ENCODE measurements at places on chromosomes 1 and 21. TPM values are rescaled to one million over a fixed set of nuclear protein-coding genes. Genes with fewer than 3 reads are reported as not detected.

CRYZ gene
- total RNA-seq = 14.8 TPM

PTP4A2 gene
- total RNA-seq = 472 TPM

DNA sequence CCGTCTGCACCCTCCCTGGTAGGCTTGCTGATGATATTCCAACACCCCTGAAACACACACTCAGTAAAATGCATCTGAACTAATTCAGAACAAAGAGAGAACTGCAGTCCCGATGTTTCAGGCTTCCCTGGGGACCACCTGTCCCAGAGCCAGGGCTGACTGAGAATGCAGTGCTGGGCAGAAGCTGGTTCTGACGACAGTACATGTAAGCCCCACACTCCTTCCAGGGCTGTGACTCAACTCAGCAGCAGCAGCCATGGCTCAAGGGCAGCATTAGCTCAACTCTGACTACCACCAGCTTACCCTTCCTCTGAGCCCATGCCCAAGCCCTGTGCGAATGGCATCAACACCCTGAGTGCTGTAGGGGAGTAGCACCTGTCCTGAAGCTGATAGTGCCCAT lies 56.4 kb upstream of the SIPA1L2 start:
- no peak for DNase-seq

DNA sequence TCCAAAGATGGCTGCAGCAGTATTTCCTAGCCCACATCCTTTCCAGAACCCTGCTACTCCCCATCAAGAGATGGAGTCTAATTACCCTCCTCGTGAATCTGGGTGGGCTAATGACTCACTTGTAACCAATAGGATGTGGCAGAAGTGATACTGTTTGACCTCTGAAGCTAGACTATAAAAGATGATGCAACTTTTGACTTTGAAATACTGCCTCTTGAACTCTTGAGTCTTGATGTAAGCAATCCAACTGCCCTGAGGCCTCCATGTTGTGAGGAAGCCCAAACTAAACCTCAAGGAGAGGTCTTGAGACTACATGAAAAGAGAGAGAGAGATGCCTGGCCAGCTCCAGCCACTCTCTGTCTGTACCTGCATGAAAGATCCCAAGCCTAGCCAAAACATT lies 29.5 kb downstream of the LMO4 start:
- DNase-seq = no peak

DENND2C gene
- total RNA-seq = 2.6 TPM

RXFP4 gene
- total RNA-seq = not detected

GRCh38 chr1:35432231-35432630 lies 125.0 kb downstream of the KIAA0319L start:
- no peak for DNase-seq

HTR6 gene
- total RNA-seq = not detected

DNA sequence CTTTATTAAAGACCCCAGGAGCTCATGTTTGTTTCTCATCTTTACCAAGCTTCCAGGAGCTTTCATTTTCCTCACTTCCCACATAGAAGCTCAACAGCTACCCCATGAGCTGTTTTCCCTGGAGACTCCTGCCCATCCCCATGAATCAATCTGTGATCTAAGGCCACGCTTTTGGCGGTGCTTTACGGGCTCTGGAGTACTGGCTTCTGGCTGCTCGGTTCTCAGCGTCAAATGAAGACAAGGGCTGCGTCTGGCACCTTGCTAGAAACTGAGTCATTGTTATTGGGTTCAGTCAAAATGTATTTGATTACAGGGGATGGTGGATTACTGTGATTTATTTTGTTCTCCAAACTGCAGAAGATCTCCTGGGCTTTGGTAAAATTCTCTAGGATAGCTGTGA lies 39.9 kb downstream of the ACP6 start:
- no peak for DNase-seq

GUCA2A gene
- not detected for total RNA-seq

DNA sequence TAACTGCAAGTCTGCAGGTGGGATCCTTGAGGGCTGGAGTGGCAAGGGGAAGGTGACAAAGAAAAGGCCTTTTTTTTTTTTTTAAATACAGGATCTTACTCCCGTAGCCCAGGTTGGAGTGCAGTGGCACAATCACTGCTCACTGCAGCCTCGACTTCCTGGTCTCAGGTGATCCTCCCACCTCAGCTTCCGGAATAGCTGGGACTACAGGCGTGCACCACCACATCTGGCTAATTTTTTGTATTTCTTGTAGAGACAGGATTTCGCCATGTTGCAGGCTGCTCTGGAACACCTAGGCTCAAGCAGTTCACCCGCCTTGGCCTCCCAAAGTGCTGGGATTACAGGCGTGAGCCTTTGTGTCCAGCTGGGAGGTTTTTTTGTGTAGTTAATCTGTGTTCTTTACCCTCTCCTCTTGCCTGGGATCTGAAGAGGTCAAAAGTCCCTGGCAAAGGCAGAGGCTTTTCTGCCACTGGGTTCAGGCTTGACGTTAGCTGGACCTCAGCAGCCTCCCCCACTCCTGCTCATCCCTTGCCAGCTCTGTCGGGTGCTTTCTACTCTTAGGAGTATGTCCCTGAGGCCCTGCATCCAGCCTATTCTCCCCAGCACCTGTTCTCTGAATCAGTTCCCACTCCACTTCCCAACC lies 5.2 kb downstream of the IL6R start:
- DNase-seq = no peak

All from mesenteric fat pad (tissue), 1 donor.